ENCODE measurements at places on chromosomes 4 and X.

- no peak for DNase-seq
These were observed 27.3 kb upstream of the NEIL3 start for GRCh38 chr4:177282284-177282835.

DNA sequence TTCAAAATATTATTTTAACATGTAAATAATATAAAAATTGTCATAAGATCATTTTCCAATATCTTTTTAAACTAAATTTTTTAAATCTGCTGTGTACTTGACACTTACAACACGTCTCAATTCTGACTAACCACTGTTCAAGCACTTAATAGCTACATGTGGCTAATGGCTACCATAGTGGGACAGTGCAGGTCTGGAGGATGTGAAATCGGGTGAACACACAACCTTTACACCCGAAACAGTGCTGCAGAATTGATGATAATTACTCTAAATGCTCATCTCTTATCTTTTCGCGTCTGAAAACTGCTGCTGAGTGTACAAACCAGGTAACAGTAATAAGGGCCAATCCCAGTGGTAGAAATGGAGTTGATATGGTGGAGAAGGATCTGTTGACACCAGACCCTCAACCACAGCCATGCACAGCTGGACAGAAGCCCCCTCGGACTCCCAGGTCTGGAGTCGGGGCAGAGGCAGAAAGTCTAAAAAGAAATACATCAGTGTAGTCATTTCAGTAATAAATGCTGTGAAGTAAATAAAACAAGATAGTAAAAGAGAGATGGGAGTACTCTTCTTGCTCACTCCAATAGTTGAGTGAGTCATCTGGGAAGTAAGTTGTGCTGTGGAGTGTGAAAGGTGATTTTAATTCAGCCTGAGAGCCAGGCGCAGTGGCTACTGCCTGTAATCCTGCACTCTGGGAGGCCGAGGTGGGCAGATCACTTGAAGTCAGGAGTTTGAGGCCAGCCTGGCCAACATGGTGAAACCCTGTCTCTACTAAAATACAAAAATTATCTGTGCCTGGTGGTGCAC is 150.0 kb downstream of the CBR4 start:
- DNase-seq: no peak

DNA sequence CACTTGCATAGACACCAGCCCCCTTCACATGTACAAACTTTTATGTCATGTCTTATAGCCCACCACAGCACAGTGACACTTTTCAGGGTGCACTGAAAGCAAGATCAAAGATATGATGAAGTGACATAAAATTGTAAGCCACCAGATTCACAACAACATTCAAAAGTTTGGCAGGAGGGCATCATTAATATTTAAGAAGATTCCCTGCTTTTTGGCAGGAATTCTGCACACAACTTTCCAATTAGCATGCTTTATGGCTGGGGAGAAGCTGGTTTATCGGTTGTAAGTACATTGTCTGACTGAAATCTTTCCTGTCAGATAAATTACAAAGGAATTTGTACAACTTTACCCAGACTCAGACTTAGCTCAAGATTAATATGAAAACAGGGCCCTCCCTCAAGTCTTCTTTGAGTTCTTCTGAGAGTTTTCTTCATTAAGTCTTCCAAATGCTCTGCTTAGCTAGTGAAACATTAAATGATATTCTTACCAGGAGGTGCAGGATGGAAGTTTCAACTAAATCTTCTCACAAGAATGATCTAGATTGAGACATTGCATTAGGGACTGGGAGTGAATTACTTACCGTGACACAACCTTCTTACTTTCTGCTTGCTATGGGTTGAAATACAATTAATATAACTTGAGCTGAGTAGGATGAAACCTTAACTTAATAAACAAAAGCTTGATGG is 523.8 kb downstream of the PPARGC1A start:
- no peak for DNase-seq

GRCh38 chr4:81881855-81882621 is 410.3 kb upstream of the RASGEF1B start:
- DNase-seq: no peak

DNA sequence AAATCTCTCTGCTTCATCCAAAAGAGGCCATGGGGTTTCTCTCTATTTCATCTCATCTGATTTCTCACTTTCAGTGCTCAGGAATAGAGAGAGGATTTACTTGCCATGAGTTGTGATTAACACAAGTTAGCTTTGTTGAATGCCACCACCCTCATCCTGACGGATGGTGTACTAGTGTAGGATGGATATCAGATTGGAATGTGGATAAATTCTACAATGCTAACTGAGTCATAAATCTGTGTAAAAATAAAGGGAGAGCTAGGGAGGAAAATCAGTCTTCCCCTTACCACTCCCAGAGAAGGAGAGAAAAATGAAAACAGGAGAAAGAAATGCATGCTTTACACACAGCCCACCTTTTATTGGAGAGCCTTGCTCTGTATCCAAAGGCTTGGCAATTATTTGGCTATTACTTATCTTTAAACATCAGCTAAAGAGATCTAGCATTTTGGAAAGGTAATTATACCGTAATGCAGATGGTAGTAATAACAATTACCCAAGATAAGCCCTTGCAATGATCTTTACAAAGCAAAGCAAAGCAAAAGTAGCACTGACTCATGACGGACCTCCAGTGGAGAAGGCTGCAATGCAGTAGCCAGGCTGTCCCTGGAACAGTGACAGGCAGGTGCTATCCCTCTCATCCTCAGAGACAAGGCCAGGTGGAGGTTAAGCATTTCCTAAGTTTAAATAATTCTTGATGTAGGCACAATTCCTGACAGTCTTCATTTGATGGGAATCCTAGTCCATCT is 306.3 kb upstream of the PPARGC1A start:
- no peak for DNase-seq

DNA sequence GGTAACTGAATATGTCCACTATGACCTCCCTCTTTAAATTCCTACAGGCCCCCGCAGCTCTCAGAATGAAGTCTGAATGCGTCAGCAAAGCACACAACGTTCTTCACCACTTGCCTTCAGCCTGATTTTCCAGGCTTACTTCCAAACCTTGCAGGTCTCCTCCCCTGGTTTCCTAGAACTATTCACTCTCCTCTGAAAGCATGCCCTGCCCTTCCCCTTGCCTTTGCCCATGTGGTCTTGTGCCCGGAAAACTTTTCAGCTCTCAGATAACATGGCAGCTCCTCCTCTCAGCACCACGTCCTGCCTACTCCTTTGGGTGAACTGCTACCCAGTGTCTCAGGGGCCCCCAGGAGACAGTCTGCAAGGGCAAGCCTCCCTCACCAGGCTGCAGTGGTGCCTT is 268.5 kb upstream of the LDB2 start:
- DNase-seq: no peak

GRCh38 chr4:47659342-47659741 is 174.3 kb downstream of the ATP10D start:
- DNase-seq: no peak

All from T-helper 22 cell (primary cell).